AG04450 (cell line): ENCODE measurements at places on chromosomes 7 and 10.

DNA sequence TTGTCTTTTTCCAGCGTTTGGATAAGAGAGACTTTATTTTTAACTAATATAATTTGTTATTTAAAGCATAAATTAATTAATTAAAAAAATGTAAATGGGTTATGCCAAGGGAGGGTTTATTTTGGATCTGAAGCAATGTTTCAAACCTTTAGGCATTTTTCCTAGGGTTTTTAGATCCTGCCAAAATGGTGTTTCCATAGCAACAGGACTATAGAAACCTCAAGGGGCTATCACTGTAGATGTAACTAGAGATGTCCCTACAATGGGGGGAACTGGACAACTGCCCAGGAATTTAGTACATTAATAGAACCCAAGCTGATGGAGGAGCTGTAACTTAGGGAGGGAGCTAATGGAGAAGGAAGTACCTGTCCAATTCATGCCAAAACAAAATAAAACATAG lies 57.3 kb downstream of the SLC39A12 start:
- no peak for DNase-seq

DNA sequence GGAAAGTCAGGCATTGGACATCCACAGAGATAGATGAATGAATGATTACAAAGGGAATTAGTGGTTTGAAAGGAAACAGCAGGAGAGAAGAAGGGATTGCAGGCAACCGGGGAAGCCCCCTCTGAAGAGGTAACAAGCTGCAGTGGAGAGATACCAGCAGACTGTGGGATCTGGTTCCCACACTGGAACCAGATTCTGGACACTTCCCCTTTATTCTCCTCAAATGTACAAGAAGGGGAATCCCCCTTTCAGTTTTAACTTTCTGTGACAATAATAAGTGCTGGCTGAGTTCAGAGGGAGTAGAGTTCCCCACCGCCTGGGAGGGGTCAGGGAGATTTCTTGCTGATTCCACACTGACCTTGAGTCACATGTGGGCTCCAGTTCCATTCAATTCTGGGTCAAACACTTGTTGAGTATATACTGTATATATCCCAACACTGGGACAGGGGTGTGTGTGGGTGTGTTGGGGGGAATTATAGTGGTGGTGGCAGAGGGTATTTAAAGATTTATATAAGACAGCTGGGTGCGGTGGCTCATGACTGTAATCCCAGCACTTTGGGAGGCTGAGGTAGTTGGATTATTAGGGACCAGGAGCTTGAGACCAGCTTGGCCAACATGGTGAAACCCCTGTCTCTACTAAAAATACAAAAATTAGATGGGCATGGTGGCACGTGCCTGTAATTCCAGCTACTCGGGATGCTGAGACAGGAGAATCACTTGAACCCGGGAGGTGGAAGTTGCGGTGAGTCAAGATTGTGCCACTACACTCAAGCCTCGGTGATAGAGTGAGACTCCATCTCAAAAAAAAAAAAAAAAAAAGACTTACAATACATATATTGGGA lies 16.5 kb upstream of the DDIT4 start:
- DNase-seq = no peak

DNA sequence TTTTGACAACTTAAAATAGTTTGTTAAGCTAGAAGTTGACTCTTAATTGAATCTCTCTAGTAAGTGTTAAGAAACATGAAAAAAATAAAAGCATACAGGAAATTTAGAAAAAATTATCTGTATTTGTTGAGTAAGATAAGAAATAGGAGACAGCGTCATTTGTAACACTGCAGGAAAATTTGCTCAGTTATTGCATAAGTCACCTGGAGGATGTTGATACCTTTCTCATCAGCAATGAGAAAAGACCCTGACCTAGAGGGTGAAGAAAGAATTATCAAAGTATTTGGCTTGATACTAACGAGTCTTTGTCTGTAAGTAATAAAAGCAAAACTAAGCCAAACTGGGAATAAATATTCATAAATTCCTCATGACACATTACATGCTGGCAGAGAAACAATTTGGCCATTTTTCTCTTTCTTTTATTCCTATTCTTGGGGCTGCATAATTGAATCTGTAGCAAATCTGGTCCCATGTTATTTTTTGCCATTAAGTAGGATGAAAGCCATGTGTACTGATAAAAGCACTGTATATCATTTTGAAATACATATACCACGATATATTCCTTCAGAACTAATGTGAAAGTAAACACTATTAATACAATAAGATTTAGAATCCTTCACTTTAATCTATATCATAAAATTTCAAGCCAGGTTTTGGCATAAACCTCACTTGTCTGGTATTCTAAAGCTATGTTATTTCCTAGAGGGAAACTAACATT lies 362.8 kb downstream of the THSD7A start:
- no peak for DNase-seq

- DNase-seq = no peak
These were observed at the start of gene PLXNA4 for GRCh38 chr7:132575982-132576720. Gene PLXNA4 (minus strand): TSS chr7:132576470. CDS start chr7:132508693, 67,777 bp downstream.

DNA sequence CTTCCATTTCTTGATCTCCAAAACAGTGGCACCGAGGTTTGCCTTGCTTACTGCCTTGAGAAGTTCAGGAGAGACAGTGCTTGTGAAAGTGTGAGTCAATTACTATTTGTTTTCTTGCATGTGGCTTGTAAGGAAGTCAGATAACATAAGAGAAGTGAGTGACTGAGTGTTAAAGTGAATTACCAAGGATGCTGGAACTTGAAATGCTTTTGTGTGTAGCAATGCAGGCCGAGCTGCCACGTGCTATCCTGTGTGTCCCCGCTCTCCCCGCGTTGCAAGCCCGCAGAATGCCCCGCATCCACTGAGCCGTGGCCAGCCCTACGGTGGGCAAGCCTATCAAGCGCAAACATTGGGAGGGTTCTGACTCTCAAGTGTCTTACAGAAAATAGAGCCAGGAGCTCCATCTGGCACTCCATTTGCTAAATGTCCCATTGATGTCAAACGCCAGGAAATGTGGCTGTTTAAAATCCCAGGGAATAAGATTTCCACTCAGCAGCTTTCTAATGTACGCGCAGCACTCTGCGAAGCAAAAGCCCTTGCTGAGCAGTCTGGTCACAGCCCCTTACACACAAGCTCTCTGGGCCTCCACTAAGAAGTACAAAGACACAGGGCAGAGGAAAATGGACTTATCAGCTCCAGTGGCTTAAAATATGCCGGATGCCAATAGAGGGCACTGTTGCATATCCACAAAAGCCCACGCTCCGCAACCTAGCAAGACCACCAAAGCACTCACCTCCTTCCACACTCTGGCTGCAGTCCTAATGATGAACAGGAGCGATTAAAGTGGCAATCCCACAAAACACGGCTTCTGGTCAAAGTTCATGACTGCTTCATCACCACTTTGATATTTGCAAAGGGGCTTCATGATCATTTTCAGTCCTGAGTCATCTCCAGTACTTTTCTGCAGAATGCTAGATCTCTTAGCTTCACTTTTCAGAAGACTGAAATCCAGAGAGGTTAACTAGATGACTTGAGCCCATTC lies 158.0 kb upstream of the ITGB1 start:
- no peak for DNase-seq

GRCh38 chr7:77222065-77222464 lies 22.4 kb upstream of the FGL2 start:
- no peak for DNase-seq

- DNase-seq = no peak
These were observed 151.5 kb downstream of the LRRTM3 start for GRCh38 chr10:67077376-67077775.

GRCh38 chr7:101077303-101078086 lies 7.8 kb upstream of the TRIM56 start:
- DNase-seq = no peak

DNA sequence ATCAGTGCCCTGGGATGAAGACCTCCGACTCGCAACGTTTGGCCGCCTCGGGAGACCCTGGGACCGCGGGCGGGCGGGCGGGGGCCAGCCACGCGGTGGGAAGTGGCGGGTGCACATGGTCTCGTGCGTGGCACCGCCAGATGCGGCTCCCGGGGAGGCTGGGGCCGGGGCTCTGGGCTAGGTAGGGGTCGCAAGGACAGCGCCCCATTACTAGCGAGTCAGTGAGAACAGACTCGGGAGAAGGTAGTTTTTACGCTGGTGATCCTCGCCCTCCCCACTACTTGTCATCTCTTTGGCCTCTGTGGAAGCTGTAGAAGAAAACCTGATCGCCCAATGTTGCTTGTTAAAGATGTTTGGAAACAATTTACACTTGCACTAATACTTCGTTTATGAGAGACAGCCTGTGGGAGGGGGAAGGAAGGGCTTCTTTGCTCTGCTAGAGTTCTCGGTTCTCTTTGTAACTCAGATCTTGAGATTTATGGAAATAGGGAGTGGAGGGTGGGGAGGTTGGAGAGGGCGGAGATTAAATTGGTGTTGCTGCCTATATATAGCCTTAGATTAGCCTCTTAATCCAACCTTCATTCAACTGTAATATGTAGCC lies 591 bp downstream of the BZW2 start:
- no peak for DNase-seq

DNA sequence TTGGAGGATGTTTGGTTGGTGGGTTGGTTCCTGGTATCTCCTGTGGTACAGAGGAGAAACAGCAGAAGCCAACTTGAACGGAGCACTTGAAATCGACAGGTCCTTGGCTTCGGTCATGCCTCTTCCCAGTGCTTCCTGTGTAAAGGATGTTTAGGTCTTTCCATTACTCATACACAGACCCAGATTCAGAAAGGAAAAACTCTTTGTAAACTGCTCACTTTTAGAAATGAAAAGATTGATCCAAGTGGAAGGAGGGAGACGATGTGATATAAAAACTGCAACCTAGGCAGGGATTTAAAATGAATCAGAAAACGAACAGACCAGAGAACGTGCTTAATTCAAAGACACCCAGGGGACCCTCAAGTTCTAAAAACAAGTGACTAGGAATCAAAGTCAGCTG lies 338.4 kb downstream of the GALNT17 start:
- DNase-seq = no peak

- no peak for DNase-seq
These were observed 317.0 kb upstream of the COBL start for GRCh38 chr7:51633596-51633995.

GRCh38 chr7:121525155-121525819 lies 129.2 kb upstream of the FAM3C start:
- DNase-seq = no peak

GRCh38 chr10:47402641-47403301 lies 18.7 kb upstream of the ZNF488 start:
- DNase-seq = peak; percentile 61

GRCh38 chr7:96233084-96233483 lies 88.8 kb downstream of the SLC25A13 start:
- no peak for DNase-seq

- DNase-seq = no peak
These were observed 65.8 kb upstream of the CACUL1 start for GRCh38 chr10:118820326-118821116.

GRCh38 chr7:115964799-115965198 lies 65.8 kb downstream of the TFEC start:
- DNase-seq = no peak
